T47D (cell line): ENCODE measurements at places on chromosomes 7 and 10.

GRCh38 chr7:75738604-75738974 is at the start of gene HIP1:
Gene HIP1, minus strand, starts transcription at chr7:75738941. Its CDS starts 21 bp downstream, at chr7:75738920.
- no peak for DNase-seq

- DNase-seq: no peak
These were observed 128.2 kb upstream of the ADAM12 start for GRCh38 chr10:126516515-126516914.

GRCh38 chr10:74419958-74420375 is 268.9 kb downstream of the ADK start:
- peak; percentile 48 for DNase-seq

- no peak for DNase-seq
These were observed 82.5 kb downstream of the C10orf90 start for GRCh38 chr10:126588024-126588423.

DNA sequence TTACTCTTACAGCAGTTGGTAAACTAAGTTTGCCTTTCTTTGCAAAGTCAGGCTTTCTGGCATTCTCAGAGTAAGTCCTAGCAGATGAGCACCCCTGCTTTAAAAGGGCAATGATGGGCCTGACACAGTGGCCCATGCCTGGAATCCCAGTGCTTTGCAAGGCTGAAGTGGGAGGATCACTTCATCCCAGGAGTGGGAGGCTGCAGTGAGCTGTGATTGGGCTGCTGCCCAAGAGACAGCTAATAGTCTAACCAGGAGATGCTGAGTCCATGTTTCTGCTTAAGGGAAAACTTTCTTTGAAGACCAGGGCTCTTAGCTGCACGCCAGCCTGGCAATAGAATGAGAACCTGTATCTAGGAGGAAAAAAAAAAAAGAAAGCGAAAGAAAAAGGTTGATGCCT is 100.2 kb upstream of the MPP7 start:
- DNase-seq: no peak

DNA sequence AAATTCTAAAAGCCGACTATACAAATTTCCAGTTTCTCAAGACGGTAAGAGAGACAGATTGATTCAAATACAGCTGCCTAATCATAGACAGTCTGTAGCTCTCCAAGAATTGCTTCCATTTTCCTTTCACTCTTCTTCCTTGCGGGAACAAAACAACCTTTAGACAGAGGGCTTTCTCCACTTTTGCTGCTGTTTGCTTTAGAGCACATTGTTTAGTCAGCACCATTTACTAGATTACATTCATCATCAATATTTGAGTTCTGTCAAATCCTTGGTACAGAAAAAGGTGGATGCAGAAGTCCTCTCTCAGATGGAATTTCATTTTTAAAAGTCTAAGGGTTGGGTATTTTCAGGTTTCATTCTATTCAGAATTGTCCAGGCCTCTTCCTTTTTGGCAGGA is 137.4 kb downstream of the CHRM2 start:
- no peak for DNase-seq

DNA sequence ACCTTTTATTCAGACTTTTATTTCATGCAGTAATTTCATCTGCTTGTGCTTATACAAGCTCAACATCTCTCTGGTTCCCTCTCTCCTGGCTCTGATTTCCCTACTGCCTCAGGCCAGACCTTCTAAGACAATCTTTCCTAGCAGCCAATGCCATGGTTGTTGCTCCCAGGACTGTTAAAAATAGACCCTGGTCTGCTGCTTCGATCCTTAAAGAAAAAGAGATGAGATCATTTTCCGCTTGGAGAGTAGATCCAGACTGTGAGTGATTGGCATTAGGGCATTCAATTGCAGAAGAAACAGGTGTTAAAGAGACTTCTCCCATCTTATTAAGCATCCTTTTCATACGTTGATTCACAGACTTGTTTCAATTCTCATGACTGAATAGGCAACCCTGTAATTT is 68.4 kb upstream of the ITGB1 start:
- no peak for DNase-seq

GRCh38 chr10:70492786-70493659 is 14.5 kb downstream of the PALD1 start:
- no peak for DNase-seq

DNA sequence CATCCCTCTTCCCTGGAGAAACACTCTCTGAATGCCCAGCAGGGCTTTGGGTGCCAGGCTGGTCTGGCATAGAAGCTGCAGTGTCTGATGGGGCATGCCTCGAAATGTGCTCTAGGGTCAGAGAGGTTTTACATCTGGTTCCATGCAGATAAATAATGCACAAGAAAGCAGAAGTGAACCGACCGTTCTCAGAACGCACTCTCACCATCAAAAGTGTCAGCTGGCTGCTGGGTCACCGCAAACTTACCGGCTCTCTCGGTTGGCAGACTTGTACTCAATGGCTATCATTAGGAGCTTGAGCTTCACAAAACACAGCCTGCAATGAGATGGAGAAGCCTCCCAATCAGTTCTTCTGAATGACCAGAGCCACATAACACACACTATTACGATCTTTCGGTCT is 610.0 kb downstream of the KCNMA1 start:
- no peak for DNase-seq

GRCh38 chr7:95491634-95492314 is 6.0 kb downstream of the ASB4 start:
- peak; percentile 49 for DNase-seq

DNA sequence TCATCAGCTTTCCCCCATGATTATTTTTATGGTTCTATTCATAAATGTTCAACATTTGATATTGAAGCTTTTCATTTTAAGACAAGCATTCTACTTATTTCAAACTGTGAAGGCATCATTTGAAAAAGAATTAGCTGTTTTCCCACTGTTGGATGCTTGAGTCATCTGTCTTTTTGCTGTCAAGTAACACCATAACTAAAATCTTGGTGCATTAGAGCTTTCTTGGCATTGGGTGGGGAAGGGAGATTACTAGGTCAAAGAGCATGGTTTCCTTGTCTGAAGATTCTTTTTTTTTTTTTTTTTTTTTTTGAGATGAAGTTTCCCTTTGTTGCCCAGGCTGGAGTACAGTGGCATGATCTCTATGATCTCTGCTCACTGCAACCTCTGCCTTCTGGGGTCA is 68.5 kb downstream of the CTBP2 start:
- no peak for DNase-seq

GRCh38 chr10:79416578-79417255 is 28.7 kb downstream of the ZCCHC24 start:
- no peak for DNase-seq

GRCh38 chr7:117567781-117568180 is 88.0 kb downstream of the CFTR start:
- DNase-seq: no peak

DNA sequence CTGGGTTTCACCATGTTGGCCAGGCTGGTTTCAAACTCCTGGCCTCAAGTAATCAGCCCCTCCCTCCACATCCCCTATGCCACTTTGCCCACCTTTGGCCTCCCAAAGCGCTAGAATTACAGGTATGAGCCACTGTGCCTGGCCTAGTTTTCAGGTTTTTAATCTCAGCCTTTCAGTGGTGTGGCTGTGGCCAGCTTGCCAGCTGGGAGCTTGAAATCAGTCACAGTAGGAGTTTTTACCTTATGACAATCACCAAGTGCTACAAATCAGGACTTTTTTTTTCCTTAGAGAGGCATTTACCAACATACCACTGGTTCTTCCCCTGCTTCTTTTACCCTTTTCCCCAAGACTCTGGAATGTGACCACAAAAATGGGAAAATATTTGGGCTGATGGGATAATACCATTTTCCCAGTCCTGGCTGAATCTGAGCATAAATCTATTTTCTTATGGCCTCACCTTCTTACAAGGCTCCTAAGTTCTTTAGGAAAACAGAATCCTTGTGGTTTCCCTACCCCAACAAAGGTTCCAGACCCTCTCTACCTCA is 6.2 kb downstream of the STEAP4 start:
- DNase-seq: no peak

GRCh38 chr10:15209827-15210509 is 41.5 kb upstream of the NMT2 start:
- DNase-seq: peak; percentile 74

- DNase-seq: no peak
These were observed 120.4 kb upstream of the TARP start for GRCh38 chr7:38393874-38394273.

DNA sequence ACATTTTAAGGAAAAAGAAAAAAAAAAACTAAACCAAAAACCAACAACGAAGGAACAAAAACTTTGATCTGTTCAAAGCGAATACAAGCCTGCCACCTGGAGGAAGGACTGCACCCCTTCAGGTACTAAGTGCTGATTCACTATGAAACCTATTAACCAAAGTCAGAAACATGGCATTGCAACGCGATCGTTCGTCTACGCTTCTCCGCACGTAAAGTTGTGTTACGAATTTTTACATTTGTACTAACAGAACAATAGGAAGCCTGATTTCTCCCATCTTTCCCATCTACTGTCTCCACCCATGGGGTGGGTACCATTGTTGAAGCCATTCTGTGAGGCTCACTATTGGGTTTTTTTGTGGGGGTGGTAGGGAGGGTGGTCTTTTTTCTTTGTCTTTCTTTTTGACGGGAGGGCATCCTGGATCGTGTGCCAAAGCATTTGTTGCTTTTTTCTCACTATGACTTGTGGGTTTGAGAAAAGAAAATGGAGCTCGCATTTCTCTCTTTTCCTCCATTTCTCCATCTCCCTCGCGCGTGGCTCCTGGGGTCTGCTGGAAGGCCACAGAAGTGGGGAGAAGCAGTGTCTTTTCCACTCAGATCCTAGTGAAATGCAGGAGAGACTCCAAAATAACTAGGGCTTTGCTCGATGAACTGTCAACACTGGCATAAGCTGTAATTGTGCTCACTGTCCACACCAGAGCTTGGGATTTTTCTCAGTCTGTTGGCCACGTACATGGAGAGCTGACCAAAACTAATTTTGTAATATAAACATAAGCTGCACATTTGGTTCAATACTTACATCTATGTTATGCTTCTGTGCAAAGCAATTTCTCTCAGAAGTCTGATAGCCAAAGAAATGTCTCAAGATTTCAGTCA is 100.9 kb upstream of the YAE1 start:
- DNase-seq: peak; percentile 55

DNA sequence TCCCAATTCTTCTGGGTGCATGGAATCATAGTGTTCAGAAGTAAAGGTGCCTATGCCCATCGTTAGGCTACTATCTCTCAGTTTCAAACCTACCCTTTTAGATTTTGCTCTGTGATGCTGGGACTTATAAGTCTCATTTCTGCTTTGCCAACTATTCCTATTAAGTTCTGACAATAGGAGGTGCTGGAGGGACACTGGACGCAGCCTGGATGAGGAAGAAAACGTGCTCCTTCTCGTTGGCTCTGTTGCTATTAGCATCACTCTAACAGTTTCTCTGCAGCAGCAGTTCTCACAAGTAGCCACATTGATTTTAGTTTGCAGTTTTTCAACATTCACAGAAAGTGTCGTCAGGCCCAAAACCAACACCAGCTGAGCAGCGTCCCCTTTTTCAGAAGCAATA is 72.4 kb downstream of the ABCC2 start:
- DNase-seq: peak; percentile 57

DNA sequence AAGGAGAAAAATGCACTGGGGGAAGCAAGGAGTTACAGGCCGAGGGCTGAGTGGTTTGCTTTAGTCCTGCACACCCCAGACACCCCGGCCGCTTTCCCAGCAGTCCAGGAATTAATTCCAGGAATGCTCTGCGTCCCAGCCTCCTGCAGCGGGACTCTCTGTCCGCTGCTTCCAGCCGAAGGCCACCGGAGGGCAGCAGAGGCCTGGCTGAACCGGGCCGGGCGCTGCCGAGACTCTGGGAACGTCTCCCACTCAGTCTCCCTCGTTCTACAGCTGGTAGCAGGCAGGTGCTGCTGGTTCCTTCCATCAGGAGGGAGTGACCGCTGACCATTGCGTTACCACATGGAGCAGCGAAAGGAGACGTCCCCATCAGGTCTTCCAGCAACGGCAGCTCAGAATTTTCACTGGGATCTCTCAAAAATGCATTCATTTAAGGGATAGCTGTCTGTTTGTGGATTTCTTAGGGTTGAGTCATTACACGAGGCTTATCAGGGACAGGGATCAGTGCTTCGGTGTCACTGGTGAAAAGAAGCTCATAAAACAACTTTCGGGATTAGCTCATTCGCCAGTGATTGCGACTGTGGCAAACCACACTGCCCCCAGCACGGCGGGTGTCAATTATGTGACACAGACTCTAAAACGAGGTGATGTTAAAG is 24.9 kb upstream of the PITRM1 start:
- peak; percentile 90 for DNase-seq

- DNase-seq: no peak
These were observed 225.2 kb upstream of the PRSS58 start for GRCh38 chr7:142482891-142483658.

GRCh38 chr10:95850791-95851190 is 57.0 kb upstream of the CC2D2B start:
- DNase-seq: no peak

DNA sequence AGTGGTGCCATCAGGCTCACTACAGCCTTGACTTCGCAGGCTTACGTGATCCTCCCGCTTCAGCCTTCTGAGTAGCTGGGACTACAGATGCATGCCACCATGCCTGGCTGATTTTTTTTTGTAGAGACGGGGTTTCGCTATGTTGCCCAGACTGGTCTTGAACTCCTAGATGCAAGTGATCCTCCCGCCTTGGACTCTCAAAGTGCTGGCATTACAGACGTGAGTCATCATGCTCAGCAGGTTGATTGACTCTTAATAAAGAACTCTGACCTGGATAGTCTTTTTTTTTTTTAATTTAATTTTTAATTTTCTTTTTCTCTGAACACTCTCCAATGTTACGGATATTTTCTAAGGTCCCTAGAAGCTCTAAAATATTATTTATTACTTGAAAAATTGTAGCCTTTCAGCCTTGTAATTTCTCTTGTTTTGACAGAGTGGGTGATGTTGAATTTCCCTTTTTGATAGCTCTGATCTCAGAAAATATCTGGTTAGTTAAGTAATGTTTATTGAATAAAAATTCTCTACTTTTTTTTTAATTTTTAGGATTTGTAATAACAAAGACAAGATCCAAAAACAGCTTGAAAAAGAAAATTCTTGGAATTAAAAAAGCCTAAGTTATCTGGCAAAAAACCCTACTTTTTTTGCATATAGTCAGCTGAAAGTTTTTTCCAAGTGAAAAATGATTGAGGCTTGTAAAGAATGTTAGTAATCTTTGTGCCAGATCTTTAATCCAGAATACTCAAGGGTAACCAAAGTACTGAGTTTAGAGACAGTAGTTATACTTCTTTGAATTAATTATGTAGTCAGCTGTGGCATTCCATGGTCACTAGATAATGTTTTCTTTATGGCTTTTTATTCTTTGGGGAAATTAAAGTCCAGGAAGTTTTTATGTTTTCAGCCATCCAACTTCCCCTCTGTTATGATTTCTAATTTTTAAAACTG is 26.7 kb downstream of the TBC1D12 start:
- no peak for DNase-seq

GRCh38 chr7:128759242-128759641 is 16.4 kb downstream of the OPN1SW start:
- DNase-seq: no peak
